Stimulated activated naive CD8-positive, alpha-beta T cell treated with anti-CD3 and anti-CD28 coated beads, Interleukin-15, Interleukin-2, amounts not matched to agents 100 U/mL and 50 U/mL, for 24 hours (primary cell): ENCODE measurements at places on chromosomes 6 and 20.

DNA sequence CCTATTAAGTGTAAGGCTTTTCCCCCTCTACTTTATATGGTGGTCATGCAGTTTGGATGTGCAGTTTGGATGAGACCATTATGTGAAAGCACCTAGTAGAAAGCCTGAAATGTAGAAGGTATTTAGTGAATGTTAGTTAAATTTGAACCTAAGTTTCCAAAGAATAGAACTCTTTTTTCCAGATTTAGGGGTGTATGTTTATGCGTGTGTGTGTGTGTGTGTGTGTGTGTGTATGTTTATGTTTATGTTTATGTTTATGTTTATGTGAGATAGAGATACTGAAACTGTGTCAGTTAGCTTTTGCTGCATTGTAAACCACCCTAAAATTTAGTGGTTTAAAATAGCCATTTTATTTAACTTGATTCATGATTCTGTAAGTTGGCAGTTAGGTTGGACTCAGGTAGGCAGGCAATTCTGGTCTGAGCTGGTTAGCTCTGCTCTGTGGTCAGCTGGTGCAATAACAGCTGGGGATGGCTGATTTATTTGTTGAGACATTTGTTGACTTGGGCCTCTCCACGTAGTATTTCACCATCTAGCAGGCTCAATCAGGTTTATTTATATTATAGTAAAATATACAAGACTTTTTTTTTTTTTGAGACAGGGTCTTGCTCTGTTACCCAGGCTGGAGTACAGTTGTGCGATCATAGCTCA, 54.0 kb downstream of the STK4 start:
- no peak for DNase-seq

GRCh38 chr20:34834459-34834893, 9.0 kb upstream of the NCOA6 start:
- DNase-seq: no peak

GRCh38 chr6:17115251-17116116, 13.6 kb downstream of the STMND1 start:
- DNase-seq: no peak

GRCh38 chr6:35312807-35313206, 15.2 kb downstream of the DEF6 start:
- DNase-seq: no peak

GRCh38 chr6:116304538-116305097, 24.9 kb upstream of the TSPYL1 start:
- no peak for DNase-seq

GRCh38 chr6:165766026-165766425, 103.0 kb upstream of the PDE10A start:
- no peak for DNase-seq

- no peak for DNase-seq
Observed at GRCh38 chr6:125474061-125474460, 172.3 kb upstream of the HDDC2 start.
